Cardiac muscle cell (in vitro differentiated cells and primary cell): ENCODE measurements at places on chromosomes 2 and 18. TPM values are rescaled to one million over a fixed set of nuclear protein-coding genes. Genes with fewer than 3 reads are reported as not detected.

- no peaks in the 10 kb centered on the region for H3K4me1 ChIP-seq
- H3K27me3 ChIP-seq = no peaks in the 10 kb centered on the region
- DNase-seq = no peak
- H3K27ac ChIP-seq = no peak overlapping the region
Observed at GRCh38 chr2:241125626-241126025, 23.5 kb upstream of the MTERF4 start.

GRCh38 chr18:14969500-14969899 is 221.5 kb downstream of the ANKRD30B start:
- no peak overlapping the region for H3K4me3 ChIP-seq
- H3K27me3 ChIP-seq = no peaks in the 10 kb centered on the region
- H3K27ac ChIP-seq = no peak overlapping the region
- DNase-seq = no peak
- H3K4me1 ChIP-seq = no peaks in the 10 kb centered on the region

DNA sequence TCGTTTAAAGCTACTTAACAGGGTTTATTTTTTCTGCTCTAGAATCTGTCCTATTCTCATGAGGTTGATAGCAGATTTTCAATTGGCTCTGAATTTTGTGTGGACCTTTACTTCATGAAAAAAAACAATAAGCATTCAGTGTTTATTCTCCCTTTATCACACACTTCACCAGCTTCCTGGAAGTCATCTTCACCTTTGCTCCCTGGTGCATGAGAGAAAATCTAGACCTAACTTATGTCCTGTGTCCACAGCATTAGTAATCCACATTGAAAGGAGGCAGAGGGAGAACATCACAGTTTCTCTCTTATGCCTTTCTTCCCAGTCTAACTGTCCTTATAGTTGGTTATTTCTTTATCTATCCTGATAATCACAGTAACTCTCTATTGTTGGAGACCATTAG is 316.1 kb downstream of the PTH2R start:
- DNase-seq = no peak
- H3K27ac ChIP-seq = no peak overlapping the region
- no peaks in the 10 kb centered on the region for H3K36me3 ChIP-seq
- no peaks in the 10 kb centered on the region for H3K27me3 ChIP-seq
- no peak overlapping the region for H3K4me3 ChIP-seq

DNA sequence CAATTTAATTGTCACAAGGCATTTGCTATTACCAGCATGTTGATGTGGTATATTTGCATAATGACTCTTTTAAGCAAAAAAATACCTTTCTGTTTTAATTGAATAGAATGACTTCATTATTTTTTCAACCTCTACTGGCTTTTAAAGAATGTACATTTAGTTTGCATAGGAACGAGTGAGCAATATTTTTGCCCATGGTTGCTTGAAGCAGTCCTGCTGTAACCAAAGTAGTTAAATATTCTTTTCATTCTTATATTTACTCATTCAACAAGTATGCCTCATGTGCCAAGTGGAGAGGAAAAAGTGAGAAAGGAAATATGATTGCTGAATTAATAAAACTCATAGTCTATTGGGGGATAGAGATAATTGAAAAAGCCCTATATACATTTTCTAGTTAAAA is 184.7 kb downstream of the DSEL start:
- no peaks in the 10 kb centered on the region for H3K27me3 ChIP-seq
- no peaks in the 10 kb centered on the region for H3K4me1 ChIP-seq
- DNase-seq = no peak
- no peaks in the 10 kb centered on the region for H3K36me3 ChIP-seq

DNA sequence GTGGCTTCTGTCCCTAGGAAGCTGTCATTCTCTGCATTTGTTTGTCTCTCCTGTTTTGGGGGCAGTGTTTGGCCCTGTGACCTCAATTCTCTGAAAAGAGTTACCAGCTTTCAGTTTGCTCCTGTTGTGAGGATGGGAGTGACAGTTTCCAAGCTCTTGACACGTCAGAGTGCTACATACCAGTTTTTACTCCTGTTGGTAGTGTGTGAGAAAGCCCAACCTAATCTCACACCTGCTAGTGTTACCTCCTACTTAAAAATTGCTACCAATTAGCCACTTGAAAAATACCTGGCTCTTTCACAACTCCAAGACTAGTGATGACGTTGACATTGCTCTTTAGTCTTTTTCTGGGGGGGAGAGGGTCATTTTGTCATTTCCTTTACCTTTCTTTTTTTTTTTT is 14.1 kb downstream of the SKA1 start:
- peak overlapping the region; percentile 41 for H3K27ac ChIP-seq
- H3K36me3 ChIP-seq = no peaks in the 10 kb centered on the region
- H3K4me1 ChIP-seq = peaks cover 6% of the 10 kb centered on the region
- H3K27me3 ChIP-seq = no peaks in the 10 kb centered on the region

GRCh38 chr18:28143725-28144124 is 33.2 kb downstream of the CDH2 start:
- no peaks in the 10 kb centered on the region for H3K27me3 ChIP-seq
- peaks cover 40% of the 10 kb centered on the region for H3K4me1 ChIP-seq
- peaks cover 27% of the 10 kb centered on the region for H3K36me3 ChIP-seq
- H3K4me3 ChIP-seq = no peak overlapping the region
- DNase-seq = no peak

- peak; percentile 8 for DNase-seq
- no peaks in the 10 kb centered on the region for H3K4me1 ChIP-seq
- no peaks in the 10 kb centered on the region for H3K36me3 ChIP-seq
- H3K27me3 ChIP-seq = no peaks in the 10 kb centered on the region
- H3K4me3 ChIP-seq = no peak overlapping the region
Observed at GRCh38 chr2:118148809-118149208, 60.5 kb downstream of the INSIG2 start.

DNA sequence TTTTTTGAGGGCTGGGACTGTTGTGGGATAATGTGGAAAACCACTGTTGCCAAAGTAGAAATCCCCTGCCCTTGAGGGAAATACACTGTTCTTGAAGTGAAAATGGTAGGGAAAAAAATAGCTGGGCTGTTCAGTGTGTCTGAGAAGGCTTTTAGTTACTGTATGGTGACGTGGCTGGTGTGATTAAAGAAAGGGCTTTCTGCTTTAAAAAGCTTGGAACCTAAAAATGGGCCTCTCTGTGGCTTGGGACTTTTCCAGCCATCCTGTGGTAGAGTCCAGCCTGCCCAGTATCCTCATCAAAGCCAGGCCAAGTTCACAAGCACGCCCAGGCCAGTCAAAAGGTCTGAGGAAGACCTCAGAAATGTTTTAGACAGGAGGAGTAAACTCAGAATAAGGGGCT is 6.8 kb downstream of the MGAT5 start:
- no peak overlapping the region for H3K4me3 ChIP-seq
- no peaks in the 10 kb centered on the region for H3K36me3 ChIP-seq
- H3K27me3 ChIP-seq = no peaks in the 10 kb centered on the region

DNA sequence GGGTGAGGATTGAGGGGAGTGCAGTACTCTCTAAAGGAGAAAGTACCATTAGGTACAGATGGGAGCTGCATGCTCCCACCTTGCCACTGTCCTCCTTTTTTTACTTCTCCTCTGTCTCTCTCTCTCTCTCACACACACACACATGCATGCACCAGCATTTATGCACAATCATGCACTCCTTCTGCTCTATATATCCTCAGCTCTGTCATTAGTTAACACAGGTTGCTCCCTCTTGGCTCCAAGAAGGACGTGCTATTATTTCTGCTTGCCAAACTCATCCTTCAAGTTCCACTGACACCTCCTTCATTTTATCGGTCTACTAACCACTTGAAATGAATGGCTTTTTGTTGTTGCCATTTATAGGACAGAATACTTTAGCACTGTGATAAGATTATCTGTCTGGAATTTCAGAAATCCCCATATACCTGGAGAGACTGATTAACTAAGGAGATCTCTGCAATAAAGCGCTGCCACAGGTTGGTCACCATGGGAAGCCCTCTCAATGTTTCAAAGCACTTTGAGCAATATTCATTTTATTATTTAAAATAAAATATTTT is 178.5 kb upstream of the TRIB2 start:
- DNase-seq = no peak
- no peaks in the 10 kb centered on the region for H3K27me3 ChIP-seq
- peak overlapping the region; percentile 31 for H3K27ac ChIP-seq
- no peak overlapping the region for H3K4me3 ChIP-seq
- peaks cover 20% of the 10 kb centered on the region for H3K4me1 ChIP-seq
- no peaks in the 10 kb centered on the region for H3K36me3 ChIP-seq

DNA sequence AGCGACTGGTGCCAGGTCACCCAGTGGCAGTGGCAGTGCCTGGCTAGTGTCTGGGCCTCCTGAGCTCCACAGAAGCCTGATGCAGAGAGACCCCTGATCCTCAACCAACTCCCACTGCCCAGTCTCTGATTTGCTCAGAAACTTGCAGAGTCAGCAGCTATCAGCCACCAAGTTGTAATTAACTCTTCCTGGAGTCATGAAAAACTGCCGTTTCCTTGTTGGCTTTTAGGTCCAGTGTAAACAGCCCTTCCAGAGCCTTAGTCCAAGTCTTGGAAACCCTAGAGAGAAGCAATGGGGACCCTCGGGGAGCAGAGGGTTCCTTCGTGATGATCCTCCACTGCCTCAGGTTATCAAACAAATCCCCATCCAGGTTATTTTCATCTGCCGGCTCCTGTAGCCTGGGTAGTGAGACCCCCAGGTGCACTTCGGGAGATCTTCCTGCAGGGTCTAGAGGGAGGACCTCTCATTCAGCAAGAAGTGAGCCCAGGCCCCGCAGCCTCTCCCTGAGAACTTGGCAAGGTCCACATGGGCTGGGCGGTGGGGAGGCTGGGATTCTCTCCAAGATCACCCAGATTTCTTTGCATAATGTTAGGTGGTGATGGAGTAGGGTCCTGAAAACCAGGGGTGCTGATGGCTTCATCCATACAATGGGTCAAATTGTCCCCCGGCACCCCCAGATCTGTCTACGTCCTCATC is 137.7 kb upstream of the HDAC4 start:
- DNase-seq = no peak
- no peaks in the 10 kb centered on the region for H3K4me1 ChIP-seq
- no peaks in the 10 kb centered on the region for H3K27me3 ChIP-seq
- H3K36me3 ChIP-seq = no peaks in the 10 kb centered on the region
- no peak overlapping the region for H3K4me3 ChIP-seq

DNA sequence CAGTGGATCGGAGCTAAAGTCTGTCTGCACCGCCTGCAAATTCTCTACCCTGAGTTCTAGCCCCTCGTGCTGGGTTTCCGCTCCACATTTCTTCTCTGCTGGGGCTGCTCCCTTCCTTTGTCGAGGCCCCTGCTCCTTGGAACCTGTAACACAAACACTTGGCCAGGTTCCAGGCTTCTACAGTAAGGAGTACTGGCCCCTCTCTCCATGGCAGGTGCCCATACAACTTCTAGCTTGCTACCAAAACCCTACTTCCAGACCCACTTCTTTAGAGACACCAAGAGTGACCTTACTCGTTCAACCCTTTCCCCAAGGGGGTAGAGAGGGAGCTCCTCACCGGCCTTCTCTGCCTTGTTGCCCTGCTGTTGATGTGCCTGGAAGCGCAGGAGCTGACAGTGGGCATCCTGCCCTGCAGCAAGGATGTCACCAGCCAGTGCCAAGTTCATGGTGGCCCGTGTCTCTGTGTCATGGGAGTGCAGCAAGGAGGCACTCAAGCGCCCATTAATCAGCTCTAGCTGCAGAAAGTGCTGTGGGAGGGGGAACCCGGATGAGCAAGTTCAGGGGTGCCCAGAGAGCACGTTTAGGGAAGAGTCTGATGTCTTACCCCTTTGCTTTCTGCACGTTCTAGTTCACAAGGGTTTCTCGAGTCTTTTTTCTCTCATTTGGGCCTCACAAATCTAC is 1.1 kb downstream of the PREB start:
- H3K27me3 ChIP-seq = no peaks in the 10 kb centered on the region
- peaks cover 5% of the 10 kb centered on the region for H3K4me1 ChIP-seq
- H3K27ac ChIP-seq = peak overlapping the region; percentile 85

GRCh38 chr18:25496544-25496943 is 144.6 kb upstream of the ZNF521 start:
- no peaks in the 10 kb centered on the region for H3K27me3 ChIP-seq
- H3K27ac ChIP-seq = no peak overlapping the region
- H3K4me3 ChIP-seq = no peak overlapping the region
- H3K36me3 ChIP-seq = no peaks in the 10 kb centered on the region

DNA sequence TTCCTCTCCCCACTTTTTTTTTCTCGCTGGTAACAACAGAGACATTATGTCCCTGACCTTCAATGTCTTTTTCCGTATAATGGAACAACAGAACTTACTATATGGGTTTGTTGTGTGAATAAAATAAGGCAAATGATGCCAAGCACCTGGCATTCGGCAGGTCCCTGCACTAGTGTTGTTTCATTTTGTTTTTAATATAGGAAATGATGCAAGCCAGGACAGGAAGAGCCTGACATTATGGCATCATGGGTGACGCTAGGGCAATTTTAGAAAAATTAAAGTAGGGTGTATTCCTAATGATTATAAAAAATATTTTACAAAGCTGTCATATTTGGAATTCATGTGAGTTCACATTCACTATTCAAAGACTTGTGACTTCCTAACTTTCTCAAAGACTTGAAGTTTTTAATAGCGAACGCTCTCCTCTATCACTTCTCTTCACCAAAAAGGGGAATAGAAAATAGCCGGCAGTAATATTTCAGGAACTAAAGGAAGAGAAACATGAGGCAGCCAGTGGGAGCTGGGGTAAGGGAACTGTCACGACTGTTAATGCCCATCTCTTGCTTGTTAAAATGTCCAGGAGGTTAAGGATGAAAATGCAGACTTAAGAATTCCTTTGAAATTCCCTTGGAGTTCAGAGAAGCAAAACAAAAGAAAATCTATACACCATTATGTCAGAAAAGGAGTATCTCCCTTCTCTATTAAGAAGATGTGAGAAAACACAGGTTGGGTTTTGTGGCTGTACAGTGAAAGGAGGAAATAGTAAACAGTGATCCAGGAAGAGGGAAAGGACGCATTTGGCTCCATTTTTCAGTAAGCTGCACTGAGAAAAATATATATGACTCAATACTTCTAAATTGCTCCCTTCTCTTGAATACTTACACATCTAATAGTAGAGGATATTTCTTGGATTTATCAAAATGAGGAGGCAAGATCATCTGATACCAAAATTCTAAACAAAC is 60.2 kb downstream of the DPP4 start:
- H3K27ac ChIP-seq = no peak overlapping the region
- no peaks in the 10 kb centered on the region for H3K27me3 ChIP-seq
- no peaks in the 10 kb centered on the region for H3K36me3 ChIP-seq
- no peaks in the 10 kb centered on the region for H3K4me1 ChIP-seq
- DNase-seq = no peak
- no peak overlapping the region for H3K4me3 ChIP-seq

CGREF1 gene
- polyA plus RNA-seq = 0.55 and 0.99 TPM in 2 replicates

INO80C gene
- polyA plus RNA-seq = 25.0 and 27.8 TPM in 2 replicates

SIX2 gene
- polyA plus RNA-seq = 0.78 and 1.0 TPM in 2 replicates

MOGAT1 gene
- polyA plus RNA-seq = 0.34 TPM in 1 of 2 replicates, not detected in the other

THSD7B gene
- polyA plus RNA-seq = not detected in 2 replicates

DPY30 gene
- 143 and 169 TPM in 2 replicates for polyA plus RNA-seq

NGEF gene
- polyA plus RNA-seq = 2.0 and 5.6 TPM in 2 replicates

TEX44 gene
- not detected in 2 replicates for polyA plus RNA-seq

EDAR gene
- not detected in 2 replicates for polyA plus RNA-seq

CTNNA2 gene
- polyA plus RNA-seq = 7.4 and 16.0 TPM in 2 replicates

PSMA8 gene
- polyA plus RNA-seq = not detected in 2 replicates

FOXD4L1 gene
- 0.09 TPM in 1 of 2 replicates, not detected in the other for polyA plus RNA-seq

DNAH6 gene
- polyA plus RNA-seq = 0.45 and 0.73 TPM in 2 replicates

CPLX4 gene
- polyA plus RNA-seq = not detected in 2 replicates

KIF1A gene
- 4.3 and 6.3 TPM in 2 replicates for polyA plus RNA-seq

PLB1 gene
- 0.25 and 1.1 TPM in 2 replicates for polyA plus RNA-seq

BCL11A gene
- polyA plus RNA-seq = 19.8 and 20.7 TPM in 2 replicates
